ENCODE measurements at places on chromosomes 16 and 17. TPM values are rescaled to one million over a fixed set of nuclear protein-coding genes. Genes with fewer than 3 reads are reported as not detected.

The NEURL4 gene
- total RNA-seq, result 39.3 TPM

The AHSP gene
- total RNA-seq, result not detected

DNA sequence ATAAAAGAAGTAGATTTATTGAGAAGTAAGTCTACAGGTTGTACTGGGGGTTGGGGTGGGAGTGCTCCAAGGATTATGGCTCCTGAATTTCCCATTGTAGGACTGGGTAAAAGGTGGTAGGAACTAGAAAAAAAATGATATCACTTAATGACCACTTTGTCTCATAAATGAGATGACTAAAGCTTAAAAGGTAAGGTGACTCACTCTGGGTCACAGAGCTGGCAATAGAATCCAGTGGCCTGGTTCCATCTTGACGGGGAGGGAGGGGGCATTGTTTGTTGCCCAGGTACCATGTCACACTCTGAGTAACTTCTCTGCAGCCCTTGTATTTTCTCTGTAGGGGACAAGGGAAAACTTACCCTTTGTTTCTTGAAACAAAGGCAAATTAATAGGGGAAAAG, 126.1 kb downstream of the PITPNC1 start:
- H3K27me3 ChIP-seq, result no peaks in the 10 kb centered on the region
- H3K36me3 ChIP-seq, result no peaks in the 10 kb centered on the region

The CLEC19A gene
- not detected for total RNA-seq

- H3K36me3 ChIP-seq, result no peaks in the 10 kb centered on the region
- H3K27ac ChIP-seq, result no peak overlapping the region
- no peak overlapping the region for H3K4me3 ChIP-seq
- no peaks in the 10 kb centered on the region for H3K27me3 ChIP-seq
- no peaks in the 10 kb centered on the region for H3K4me1 ChIP-seq
- no peak for DNase-seq
These were observed 24.5 kb upstream of the DNAH17 start for GRCh38 chr17:78601577-78602190.

DNA sequence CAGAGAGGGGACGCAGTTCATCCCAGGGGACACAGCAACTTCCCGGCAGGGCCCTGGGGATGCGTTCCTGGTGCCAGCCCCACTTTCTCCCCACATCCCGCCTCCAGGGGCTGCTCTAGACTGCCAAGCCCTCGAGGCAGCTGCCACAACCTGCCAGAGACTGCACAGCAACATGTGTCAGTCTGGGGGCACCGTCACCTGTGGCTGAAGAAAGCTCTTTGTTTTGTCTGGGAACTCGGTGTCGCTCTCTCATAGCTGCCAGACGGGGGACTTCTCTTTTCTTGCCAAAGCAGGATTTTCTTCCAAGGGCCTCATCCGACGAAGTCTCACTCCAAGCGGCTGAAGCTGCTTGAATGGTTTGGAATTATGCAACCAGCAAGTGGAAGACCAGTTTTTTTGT, 43.7 kb downstream of the COTL1 start:
- no peaks in the 10 kb centered on the region for H3K4me1 ChIP-seq
- no peak overlapping the region for H3K27ac ChIP-seq
- H3K36me3 ChIP-seq, result peaks cover 45% of the 10 kb centered on the region
- DNase-seq, result no peak
- no peak overlapping the region for H3K4me3 ChIP-seq

The CLTC gene
- total RNA-seq, result 240 TPM

GRCh38 chr17:59331929-59332748, 684 bp downstream of the YPEL2 start:
- peak overlapping the region; percentile 74 for H3K4me3 ChIP-seq
- no peaks in the 10 kb centered on the region for H3K36me3 ChIP-seq
- no peaks in the 10 kb centered on the region for H3K27me3 ChIP-seq
- no peak for DNase-seq
- peaks cover 21% of the 10 kb centered on the region for H3K4me1 ChIP-seq

The SETD1A gene
- 15.8 TPM for total RNA-seq

DNA sequence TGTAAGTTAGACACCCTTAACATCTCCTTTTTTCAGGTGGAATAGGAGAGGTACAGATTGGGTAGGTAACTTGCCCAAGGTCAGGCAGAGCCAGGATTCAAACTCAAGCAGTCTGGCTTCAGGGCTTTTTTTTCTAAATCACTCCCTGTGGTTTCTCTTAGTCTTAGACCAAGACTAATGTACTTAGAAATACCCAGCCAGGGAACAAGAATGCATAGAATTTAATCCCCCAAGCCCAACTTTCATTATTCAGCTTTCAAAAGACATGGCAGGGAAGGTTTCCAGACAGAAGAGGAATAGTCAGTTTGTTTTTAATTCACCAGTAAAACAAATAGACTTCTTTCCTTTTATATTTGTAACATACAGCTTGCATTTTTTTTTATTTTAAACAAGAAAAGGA, 305.2 kb upstream of the RBFOX1 start:
- no peaks in the 10 kb centered on the region for H3K4me1 ChIP-seq
- H3K27me3 ChIP-seq, result no peaks in the 10 kb centered on the region
- DNase-seq, result no peak
- no peaks in the 10 kb centered on the region for H3K36me3 ChIP-seq
- no peak overlapping the region for H3K4me3 ChIP-seq
- no peak overlapping the region for H3K27ac ChIP-seq

The C16orf86 gene
- total RNA-seq, result 0.54 TPM

DNA sequence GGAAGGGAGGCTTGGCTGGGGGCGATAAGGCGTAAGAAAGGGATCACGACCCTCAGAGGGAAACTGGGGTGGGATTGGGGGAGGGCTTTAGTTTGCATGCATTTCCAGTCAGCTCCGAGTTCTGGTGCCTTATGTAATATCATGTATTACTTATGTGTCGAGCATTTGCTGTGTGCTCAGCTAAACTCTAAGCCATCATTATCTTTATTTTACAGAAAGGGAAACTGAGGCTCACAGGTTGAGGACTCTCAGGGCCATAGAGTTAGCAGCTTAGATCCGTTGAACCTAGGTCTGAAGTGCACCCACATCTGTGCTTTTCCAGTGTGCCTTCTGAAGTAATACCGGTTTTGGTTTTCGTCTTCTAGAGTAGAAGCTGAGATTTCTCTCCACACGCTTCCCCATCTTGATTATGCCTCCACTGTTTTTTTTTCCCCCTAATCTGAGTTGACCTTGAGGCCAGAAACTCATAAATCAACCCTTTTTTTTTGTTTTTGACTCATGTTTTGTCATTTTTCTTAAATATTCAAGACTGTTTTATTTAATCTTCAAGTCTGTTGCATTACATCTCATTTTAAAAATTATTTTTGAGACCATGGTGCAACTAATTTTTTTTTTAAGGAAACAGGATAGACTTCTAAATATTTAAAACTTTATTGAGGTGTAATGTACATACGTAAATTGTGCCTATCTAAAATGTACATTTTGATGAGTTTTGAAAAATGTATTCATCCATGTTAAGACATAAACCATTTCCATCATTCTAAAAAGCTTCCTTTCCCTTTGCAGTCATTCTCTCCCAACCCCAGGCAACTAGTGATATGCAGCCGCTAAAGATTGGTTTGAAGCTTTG, 741 bp downstream of the CYB5B start:
- peak overlapping the region; percentile 91 for H3K27ac ChIP-seq
- no peak for DNase-seq
- H3K36me3 ChIP-seq, result peaks cover 37% of the 10 kb centered on the region
- no peaks in the 10 kb centered on the region for H3K4me1 ChIP-seq
- H3K27me3 ChIP-seq, result no peaks in the 10 kb centered on the region

DNA sequence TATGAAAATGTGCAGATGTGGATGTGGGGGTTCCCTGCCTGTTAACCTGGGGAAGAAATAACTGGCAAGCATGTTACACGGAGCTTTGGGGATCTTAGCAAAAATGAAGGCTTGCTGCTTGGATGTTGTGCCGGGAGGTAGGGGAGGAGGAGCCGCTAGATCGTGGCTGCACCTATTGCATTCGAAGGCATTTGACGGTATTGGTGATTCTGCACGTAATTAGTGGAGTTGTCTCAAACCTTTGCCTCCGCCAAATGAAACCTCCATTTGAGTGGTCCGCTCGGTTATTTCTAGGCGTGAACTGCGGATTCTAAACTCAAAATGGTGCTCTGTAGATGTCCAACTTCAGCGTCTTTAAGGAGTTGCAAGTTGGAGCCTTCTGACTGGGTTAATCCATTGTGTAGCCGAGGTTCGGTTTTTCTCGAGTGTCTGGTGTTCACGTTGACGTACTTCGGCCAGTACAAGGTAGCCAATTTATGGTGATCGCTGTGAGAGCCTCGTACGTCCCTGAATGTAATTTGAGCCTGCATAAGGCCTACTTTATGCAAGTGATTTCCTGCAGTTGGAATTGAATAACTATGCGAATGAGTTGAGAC, 1.5 kb downstream of the TNRC6C start:
- H3K36me3 ChIP-seq, result no peaks in the 10 kb centered on the region
- H3K27me3 ChIP-seq, result peaks cover 24% of the 10 kb centered on the region
- no peak overlapping the region for H3K27ac ChIP-seq

DNA sequence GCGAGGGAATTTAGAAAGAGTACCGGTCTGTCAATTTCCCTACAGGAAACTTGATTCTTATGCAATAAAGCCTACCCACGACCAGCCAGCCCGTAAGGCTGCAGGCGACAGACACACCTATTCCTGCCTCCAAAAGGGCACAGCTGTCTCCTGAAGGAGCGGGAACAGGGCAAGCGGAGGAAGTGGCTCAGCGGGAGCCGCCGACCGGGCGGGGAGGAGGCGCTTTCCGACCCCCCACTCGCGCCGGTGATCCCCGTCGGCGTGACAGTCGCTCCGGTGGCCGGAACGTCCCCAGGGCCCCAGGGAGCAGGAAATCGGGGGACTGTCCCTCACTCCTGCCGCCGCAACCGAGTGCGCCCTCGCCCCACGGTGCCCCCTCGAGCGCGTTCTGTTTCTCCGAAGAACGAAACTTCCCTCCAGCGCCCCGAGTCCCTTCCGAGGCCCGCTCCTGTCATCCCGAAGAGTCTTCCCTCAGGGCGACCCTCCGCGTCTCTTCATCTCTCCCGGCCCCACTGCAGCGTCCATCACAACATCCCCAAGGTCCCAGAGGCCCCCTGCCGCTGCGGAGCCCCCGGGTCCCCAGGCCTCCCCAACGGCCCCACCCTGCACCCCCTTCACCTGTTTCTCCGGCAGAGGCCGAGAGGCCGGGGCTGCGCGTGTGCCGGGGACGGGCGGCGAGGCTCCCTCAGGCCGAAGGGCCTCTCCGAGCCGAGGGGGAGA, 421 bp downstream of the STAT3 start:
- H3K4me3 ChIP-seq, result peak overlapping the region; percentile 90
- peak; percentile 84 for DNase-seq
- no peaks in the 10 kb centered on the region for H3K27me3 ChIP-seq
- H3K36me3 ChIP-seq, result peaks cover 31% of the 10 kb centered on the region

DNA sequence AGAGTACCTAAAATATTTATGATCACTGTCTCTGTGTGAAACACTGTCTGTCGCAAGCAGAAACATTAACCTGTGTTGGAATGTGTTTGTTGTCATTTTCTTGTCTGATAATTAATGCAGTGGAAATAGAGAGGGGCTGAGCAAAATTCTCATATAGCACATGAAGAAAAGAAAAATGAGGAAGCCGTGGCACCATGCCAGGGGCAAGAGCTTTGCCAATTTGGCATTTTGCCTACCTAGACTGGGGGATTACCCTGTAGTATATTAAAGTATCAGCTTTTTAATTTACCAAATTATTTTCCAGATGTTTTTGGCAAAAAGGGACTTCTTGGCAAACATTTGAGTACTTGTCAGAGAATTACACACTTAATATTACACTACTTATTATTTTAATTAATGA, 1326.6 kb upstream of the GOT2 start:
- H3K27me3 ChIP-seq, result no peaks in the 10 kb centered on the region
- H3K27ac ChIP-seq, result no peak overlapping the region
- no peak overlapping the region for H3K4me3 ChIP-seq
- peaks cover 6% of the 10 kb centered on the region for H3K4me1 ChIP-seq
- peaks cover 5% of the 10 kb centered on the region for H3K36me3 ChIP-seq
